ENCODE measurements at places on chromosomes 6 and 20. TPM values are rescaled to one million over a fixed set of nuclear protein-coding genes. Genes with fewer than 3 reads are reported as not detected.

GRCh38 chr6:39102071-39102820, 12.7 kb downstream of the SAYSD1 start:
- DNase-seq, result peak; percentile 23

DNA sequence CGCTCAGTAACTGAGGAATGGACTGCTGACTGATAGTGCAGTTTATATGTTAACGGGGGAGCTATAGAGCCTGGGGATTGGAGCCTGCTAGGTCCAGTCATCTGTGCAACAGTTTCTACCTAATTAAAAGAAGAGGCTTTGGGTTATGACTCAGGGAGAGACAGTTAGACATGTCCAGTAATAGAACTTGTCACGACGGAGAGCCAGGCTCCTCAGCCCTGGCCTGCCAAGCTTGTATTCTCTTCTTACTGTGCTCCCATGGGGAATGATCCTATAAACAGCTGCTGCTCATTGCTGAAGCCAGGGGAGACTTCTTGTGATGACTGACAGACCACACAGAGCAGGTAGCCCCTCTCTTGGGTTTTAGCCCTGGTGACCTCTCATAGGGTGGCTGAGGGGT, 69.3 kb downstream of the SYNJ2 start:
- DNase-seq, result no peak

DNA sequence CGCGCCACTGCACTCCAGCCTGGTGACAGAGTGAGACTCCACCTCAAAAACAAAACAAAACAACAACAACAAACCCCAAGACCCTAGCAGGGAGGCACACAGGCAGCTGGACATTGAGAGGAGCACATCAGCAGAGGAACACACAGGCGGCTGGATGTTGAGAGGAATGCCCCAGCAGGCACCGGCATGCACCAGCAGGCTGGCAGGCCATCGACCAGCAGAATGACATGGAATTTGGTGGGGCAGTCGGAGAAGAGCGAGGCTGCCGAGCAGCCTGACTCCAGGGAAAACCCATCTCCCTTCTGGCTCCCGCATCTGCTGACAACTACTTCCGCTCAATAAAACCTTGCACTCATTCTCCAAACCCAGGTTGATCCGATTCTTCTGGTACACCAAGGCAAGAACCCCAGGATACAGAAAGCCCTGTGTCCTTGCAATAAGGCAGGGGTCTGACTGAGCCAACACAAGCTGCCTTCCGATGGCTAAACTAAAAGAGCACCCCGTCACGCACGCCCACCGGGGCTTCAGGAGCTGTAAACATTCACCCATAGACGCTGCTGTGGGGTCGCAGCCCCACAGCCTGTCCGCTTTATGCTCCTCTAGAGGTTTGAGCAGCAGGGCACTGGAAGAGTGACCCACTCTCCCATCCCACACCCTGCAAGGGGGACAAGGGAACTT, 60.2 kb downstream of the SLC22A23 start:
- DNase-seq, result no peak

BTN2A1 gene
- total RNA-seq, result 16.0 TPM

DNA sequence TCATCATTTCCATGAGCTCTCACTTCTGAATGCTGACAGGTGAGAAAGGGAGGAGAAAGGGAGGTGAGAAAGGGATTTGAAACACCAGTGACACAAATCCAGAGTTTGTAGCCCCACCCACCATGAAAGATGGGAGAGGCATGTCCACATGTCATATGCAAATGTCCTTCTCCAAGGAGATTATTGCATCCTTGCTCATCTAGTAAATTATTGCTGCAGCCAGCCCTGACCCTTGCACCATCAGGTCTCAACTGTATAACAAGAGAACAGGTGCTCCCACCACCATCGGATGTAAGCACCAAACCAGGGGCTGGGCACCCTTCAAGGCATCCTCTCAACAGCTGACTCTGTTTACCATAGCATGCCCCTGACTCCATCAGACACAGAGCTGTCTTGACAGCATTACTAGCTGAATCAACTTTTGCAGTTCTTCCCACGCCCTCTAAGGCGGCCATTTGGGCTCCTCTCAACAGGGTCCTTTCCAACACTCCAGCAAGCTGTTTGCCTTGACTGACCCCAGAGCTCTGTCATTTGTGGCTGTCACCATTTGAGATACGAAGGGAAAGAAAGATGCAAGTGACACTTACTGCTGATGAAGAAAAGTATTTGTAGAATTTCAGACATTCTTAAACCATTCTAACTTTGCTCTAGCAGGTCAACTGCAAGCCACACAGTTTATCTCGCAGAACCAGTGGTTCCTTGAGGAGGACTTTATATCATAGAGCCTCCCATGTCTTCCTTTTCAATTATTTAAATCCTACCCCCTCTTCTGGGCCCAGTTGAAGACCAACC, 14.2 kb downstream of the GFOD1 start:
- no peak for DNase-seq

- DNase-seq, result no peak
Measured at GRCh38 chr20:47642118-47642517, 140.4 kb downstream of the NCOA3 start.

DNA sequence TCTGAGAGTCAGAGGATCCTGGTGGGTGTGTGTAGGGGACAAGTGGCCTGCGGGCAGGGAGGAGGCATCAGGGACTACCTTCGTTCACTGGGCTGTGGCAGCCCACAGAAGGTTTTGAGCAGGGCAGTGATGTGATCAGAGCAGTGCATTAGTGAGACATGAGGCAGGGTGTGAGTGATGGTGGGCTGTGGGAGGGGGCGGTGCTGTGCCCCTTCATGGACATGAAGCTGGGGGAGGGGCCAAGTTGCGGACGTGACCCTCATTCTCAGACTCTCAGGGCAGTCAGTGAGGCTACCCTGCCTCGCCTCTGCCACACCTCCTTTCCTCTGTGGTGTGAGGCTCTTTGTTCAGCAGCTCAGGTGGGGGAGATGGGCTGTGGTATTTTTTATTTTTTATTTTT, 142.2 kb upstream of the RNF24 start:
- DNase-seq, result no peak

GRCh38 chr20:1061484-1062221, 56.7 kb upstream of the PSMF1 start:
- no peak for DNase-seq

SNAP25 gene
- 0.22 TPM for total RNA-seq

PPIL6 gene
- 3.9 TPM for total RNA-seq

GRCh38 chr20:17882065-17882833, 86.3 kb downstream of the SNX5 start:
- no peak for DNase-seq
